ENCODE measurements at places on chromosomes 7 and 10.

DNA sequence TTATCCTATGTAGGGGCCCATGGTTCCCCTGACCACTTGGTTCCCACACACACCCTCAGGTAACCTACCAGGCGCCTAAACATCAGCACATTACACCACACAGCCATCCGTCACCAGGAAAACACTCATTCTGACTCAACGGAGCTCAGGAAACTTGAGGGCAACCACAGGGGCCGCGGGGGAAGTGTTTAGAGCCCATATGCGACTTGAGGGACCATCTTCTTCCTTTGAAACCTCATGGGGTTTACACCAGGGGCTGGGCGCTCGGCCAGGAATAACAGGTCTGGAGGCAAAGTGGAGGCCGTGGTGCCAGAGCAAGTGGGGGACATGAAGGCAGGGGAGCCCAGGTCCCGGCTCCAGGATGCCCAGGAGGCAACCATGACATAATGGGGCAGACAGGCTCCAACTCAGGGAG, 1.5 kb downstream of the STX1A start:
- DNase-seq: peak; percentile 59

DNA sequence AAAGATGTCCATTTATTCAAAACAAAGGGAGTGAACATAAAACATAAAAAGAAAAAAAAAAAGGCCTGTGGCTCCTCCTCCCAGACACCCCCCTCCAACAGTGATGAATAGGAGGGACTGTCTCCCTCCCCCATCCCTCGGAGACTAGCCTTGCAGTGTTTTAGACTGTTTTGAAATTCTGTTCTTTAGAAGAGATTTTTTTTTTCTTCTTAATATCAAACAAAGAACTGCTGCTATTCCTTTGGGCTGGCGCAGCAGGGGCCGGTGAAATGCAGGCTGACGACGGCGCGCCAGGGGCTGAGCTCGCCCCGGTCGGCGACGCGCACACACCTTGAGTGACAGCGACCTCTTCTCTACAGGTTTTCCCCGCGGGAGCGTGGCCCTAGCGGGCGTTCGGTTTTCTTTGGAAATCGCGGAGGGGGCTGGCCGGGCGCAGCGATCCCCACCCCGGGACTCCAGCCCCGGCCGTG, at the start of gene LANCL2:
Gene LANCL2 (plus strand): TSS at position 133 of the 470 bp plus-strand sequence. CDS start 689 bp downstream, outside the sequence.
- no peak for DNase-seq

GRCh38 chr7:118754608-118755007, 530.1 kb downstream of the ANKRD7 start:
- DNase-seq: no peak

DNA sequence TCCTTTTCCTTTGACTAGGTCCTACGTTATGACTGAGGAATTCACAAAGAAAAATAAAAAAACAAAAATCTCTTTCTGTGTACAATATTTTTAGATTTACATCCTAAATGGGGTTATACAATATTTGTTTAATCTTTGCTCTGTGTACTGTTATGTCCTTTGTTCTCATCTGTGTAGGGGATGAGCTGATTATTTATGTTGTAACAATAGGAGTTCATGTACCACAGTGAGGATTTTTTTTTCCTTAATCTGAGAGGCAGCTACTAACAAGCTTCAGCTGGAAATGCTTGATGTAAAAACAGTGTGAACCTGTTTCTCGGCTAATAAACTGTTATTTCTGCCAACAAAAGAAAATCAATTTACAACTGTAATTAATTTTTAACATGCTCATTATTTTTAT, 58.0 kb downstream of the ORC5 start:
- no peak for DNase-seq

DNA sequence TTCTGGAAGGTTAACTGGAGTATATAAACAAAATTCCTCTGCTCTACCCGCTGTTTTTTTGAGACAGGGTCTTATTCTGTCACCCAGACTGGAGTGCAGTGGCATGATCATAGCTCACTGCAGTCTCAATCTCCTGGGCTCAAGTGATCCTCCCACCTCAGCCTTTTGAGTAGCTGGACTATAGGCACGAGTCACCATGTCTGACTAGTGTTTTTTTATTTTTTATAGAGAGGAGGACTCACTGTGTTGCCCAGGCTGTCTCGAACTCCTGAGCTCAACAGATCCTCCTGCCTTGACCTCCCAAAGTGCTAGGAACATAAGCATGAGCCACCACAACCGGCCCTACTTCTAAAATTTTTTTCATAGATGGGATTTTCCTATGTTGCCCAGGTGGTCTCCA, 2.2 kb downstream of the RAB18 start:
- DNase-seq: no peak

GRCh38 chr10:34089253-34089652, 725.8 kb downstream of the PARD3 start:
- DNase-seq: no peak
